ENCODE measurements at places on chromosomes 4 and X. TPM values are rescaled to one million over a fixed set of nuclear protein-coding genes. Genes with fewer than 3 reads are reported as not detected.

Gene ADGRG4
- not detected for total RNA-seq

Gene DUSP9
- total RNA-seq: 0.21 TPM

Gene PCDH19
- 2.0 TPM for total RNA-seq

DNA sequence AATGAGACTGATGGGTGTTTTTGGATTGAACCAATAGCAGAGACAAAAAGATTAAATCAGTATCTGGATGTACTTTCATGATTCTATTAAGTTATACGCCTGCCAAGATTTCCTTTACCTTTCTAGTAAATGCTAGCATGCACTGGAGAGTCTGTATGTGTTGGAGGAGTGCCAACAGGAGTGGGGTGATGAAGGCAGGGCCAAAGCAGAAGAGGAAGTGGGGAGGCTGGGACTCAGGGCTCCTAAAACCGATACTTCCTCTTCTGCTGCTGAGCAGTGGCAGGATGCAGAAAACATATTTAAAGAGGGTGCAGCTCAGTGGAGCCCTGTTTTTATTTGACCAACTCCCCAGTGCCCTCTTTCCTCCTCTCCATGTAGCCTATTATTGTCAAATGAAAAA, 5.6 kb downstream of the CYSLTR1 start:
- no peaks in the 10 kb centered on the region for H3K4me1 ChIP-seq
- no peak overlapping the region for H3K4me3 ChIP-seq
- H3K27ac ChIP-seq: no peak overlapping the region
- H3K27me3 ChIP-seq: no peaks in the 10 kb centered on the region

GRCh38 chr4:10656420-10656819, 28.1 kb downstream of the CLNK start:
- DNase-seq: no peak
- no peak overlapping the region for H3K27ac ChIP-seq
- no peaks in the 10 kb centered on the region for H3K4me1 ChIP-seq
- H3K36me3 ChIP-seq: no peaks in the 10 kb centered on the region
- no peaks in the 10 kb centered on the region for H3K27me3 ChIP-seq
- H3K4me3 ChIP-seq: no peak overlapping the region

Gene KANTR
- 71.7 TPM for total RNA-seq

Gene HTN3
- total RNA-seq: not detected

GRCh38 chr4:61805979-61806378, 605.9 kb downstream of the ADGRL3 start:
- H3K36me3 ChIP-seq: no peaks in the 10 kb centered on the region
- no peak overlapping the region for H3K27ac ChIP-seq
- H3K4me3 ChIP-seq: no peak overlapping the region
- DNase-seq: no peak

Gene MAGED4
- 8.6 TPM for total RNA-seq

GRCh38 chrX:45751156-45751555, 550.5 kb upstream of the DIPK2B start:
- no peak overlapping the region for H3K4me3 ChIP-seq
- H3K36me3 ChIP-seq: peaks cover 3% of the 10 kb centered on the region
- H3K4me1 ChIP-seq: no peaks in the 10 kb centered on the region
- peak overlapping the region; percentile 28 for H3K27ac ChIP-seq

GRCh38 chrX:141638550-141638949, 49.0 kb downstream of the SPANXA2 start:
- no peaks in the 10 kb centered on the region for H3K4me1 ChIP-seq
- H3K4me3 ChIP-seq: no peak overlapping the region
- H3K36me3 ChIP-seq: no peaks in the 10 kb centered on the region

- no peak overlapping the region for H3K4me3 ChIP-seq
- no peak for DNase-seq
- no peaks in the 10 kb centered on the region for H3K4me1 ChIP-seq
- no peaks in the 10 kb centered on the region for H3K36me3 ChIP-seq
- no peaks in the 10 kb centered on the region for H3K27me3 ChIP-seq
- no peak overlapping the region for H3K27ac ChIP-seq
These were observed 25.8 kb upstream of the STBD1 start for GRCh38 chr4:76280488-76281441.

DNA sequence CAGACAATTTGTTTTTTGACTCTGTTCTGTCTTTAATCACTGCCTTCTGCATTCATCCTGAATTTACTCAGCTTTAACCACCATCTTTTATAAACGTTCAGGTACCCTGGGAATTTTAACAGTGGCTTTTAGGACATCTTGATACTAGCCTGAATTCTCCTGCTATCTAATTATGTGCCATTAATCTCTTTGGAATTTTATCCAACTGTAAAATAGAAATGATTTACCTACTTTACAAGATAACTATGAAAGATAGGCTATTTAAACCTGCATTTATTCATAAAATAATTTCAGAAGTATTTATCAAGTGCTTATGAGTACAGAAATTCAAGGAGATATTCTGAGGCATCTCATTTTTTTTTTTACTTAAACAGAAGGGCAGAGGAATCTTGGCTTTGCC, 146.5 kb upstream of the PLAC1 start:
- DNase-seq: no peak
- H3K36me3 ChIP-seq: no peaks in the 10 kb centered on the region
- no peaks in the 10 kb centered on the region for H3K4me1 ChIP-seq
- no peak overlapping the region for H3K27ac ChIP-seq

DNA sequence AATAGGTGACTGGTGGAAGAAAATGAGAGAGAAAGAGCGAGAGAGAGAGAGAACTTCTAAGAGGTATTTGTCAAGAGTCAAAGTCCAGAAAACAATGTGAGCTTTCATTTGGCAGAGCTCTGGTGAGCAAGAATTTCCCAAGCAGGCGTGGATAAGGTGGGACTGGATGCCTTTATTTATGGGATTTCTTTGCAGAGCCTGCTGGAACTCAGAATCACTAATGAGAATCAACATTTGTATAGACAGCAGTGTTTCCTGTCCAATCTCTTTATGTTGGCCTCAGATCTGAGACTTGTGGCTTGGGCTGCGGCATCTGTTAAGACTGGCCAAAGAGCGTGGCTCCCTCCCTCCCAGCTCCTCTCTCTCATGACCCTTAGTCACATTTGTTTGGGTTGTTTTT, 67.9 kb upstream of the TBL1X start:
- H3K4me1 ChIP-seq: no peaks in the 10 kb centered on the region
- no peak overlapping the region for H3K4me3 ChIP-seq
- no peak for DNase-seq
- H3K36me3 ChIP-seq: no peaks in the 10 kb centered on the region
- no peak overlapping the region for H3K27ac ChIP-seq
- H3K27me3 ChIP-seq: no peaks in the 10 kb centered on the region

Gene RAB41
- total RNA-seq: not detected

DNA sequence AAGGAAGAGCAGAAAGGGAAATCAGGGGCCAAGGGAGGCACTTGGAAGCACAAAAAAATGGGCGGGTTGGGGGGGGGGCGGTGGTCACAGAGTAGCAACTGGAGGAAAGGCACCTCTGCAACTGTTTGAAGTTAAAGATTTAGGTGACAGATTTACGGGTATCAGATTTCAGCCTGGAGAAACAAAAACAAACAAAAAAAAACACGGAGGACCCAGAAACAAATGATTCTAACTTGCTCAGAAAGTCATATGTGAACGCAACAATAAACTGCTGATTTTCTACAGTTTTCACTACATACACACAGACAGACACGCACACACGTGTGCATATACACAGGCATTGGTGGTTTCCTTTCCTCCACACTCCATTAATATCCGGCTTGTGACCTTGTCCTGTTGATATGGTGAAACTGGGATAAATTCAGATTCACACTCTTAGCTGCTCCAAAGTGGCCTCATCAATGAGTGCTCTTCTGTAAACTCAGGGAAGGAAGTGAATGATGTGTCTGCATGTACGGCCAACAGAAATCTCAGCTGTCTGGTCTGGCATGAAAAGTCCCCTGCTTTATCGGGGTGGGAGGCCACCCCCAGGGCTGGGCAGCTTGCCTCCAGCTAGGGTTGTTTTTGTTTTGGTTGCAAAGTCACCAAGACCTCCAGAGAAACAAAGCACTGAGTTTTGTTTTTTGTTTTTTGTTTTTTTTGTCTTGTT, 54.3 kb downstream of the CHST7 start:
- H3K36me3 ChIP-seq: no peaks in the 10 kb centered on the region
- H3K27me3 ChIP-seq: no peaks in the 10 kb centered on the region
- peak overlapping the region; percentile 49 for H3K27ac ChIP-seq
- no peaks in the 10 kb centered on the region for H3K4me1 ChIP-seq

Gene USP17L17
- not detected for total RNA-seq

GRCh38 chrX:22699581-22700091, 300.1 kb upstream of the DDX53 start:
- peak overlapping the region; percentile 69 for H3K27ac ChIP-seq
- no peaks in the 10 kb centered on the region for H3K36me3 ChIP-seq
- H3K4me3 ChIP-seq: no peak overlapping the region
- no peak for DNase-seq
- H3K27me3 ChIP-seq: no peaks in the 10 kb centered on the region
- H3K4me1 ChIP-seq: no peaks in the 10 kb centered on the region

GRCh38 chr4:147485167-147485566, 4.3 kb downstream of the EDNRA start:
- peaks cover 4% of the 10 kb centered on the region for H3K4me1 ChIP-seq
- H3K36me3 ChIP-seq: no peaks in the 10 kb centered on the region
- H3K4me3 ChIP-seq: no peak overlapping the region

All from uterus (tissue), 4 donors.